ENCODE measurements at places on chromosomes 3 and 15.

- peak; percentile 28 for DNase-seq
Measured at GRCh38 chr3:185308126-185308754, 54.4 kb upstream of the EHHADH start.

DNA sequence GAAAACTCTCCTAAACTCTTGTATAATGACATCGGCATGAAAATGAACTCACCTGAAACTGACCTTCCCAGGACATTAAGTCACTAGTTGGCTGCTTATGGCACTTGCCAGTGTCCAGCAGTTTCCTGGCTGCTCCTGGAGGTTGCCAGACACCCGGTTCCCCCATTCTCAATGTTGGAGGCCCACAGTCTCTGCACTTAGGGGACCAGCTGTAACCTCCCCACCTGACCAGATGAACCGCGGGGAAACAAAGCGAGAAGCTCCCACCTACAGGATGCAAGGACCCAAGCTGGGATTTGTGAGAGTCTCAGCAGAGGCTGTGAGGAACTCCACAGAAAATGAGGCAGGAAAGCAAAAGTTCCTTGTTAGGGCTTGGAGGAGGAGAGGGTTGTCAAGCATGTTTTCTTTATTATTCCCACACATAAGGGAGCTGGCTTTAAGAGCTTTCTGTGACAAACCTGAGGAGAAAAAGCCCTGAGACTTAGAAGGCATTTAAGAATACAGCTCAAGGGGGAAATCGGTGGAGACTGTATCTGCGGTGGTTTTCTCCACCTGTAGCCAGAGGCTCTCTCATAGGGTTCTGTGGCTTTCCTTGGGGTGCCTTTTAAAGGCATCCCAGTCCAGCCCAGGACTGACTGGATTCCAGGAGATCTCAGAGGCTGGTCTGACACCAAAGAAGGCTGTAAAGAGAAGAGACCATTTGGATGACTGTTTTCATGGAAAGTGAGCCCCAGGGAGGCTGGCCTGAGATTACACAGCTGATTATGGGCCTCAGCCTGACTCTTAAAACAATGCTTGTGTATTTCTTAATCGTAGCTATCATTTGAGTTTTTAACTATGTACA, 4.6 kb downstream of the TPM1 start:
- DNase-seq: no peak

GRCh38 chr3:49729966-49730609, 6.3 kb upstream of the GMPPB start:
- no peak for DNase-seq

DNA sequence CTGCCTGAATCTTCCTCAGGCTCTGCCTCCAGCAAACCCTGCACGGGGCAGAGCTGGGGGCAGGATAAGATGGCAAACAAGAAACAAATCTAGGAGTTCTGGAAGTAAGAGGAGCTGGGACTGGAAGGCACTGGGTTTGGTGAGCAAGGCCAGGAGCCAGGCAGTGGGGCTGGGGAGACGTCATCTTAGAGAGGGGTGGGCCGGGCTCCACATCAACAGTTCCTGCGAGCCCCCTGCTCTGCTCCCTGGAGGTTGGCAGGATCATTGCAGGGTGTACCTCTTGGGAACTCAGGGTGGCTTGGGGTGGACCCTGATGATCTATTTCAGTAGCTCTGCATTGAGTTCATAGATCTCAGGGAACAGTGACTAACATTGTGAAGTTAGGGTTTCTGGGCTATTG, 87.3 kb upstream of the PRR23E start:
- no peak for DNase-seq

DNA sequence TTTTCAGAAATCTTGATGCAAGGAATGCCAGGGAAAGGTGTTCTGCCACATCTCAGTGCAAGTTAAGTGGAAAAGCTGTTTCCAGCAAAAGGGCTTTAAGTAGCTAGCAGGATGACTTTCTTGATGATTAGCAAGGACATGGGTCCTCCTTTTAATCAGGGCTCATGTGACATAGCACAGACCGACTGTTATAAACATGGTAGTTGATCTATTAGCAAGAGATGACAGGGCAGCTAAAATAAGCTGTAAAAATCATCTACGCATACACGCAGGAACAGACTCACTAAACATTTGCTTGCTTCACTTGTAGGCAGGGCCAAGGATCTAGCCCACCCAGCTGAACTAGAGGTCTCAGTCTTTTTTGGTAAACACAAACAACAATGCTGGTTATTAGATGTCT, 69.0 kb downstream of the GOLIM4 start:
- DNase-seq: no peak

- no peak for DNase-seq
Measured at GRCh38 chr3:60920519-60920918, 330.7 kb downstream of the FHIT start.

Measured in NCI-H2081 treated with DMSO at 0.1 percent for 48 hours (cell line).